ENCODE measurements at places on chromosomes 12 and 14.
A peak's percentile ranks its signal among the peaks of the same experiment; 100 is the strongest.

DNA sequence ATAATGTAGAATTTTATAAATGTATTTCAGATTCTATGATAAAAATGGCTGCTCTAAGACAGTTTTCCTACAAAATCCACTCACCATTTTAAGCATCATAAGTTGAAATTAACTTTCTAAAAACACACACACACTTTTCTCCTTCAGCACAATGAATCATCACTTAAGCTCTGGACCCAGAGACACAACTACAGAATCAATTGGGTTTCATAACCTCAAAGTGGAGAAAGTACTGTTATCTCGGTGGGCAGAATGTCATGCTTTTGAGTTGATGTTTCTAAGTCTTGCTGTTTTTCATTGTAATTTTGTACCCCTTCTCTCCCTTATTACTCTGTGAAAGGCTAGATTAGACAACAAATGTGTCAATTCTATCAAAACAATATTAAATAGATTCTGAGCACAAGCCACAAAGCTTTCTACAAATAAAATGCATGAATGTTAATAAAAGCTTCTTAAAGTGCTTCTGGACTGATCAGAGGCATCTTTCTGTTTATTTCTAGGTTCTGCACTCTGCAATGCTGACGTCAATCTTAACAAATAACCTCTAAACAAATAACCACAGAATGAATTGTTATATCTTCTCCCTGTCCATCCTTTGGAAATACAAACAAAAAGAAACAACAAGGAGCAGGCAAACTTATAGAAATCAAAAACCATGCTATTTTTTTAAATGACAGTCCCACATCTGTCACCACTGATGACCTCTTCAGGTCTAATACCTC lies 8.2 kb downstream of the IPO8 start:
- DNase-seq = no peak

DNA sequence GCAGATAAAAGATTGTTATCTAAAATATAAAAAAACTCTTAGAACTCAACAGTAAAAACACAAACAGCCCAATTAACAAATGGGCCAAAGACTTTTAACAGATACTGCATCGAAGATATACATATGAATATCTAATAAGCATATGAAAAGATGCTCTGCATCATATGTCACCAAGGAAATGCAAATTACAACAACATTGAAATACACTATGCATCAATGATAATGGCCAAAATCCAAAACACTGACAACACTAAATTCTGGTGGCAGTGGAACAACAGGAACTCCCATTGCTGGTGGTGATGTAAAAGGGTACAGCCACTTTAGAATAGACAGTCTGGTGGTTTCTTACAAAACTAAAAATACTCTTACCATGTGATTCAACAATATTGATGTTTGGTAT lies 40.8 kb downstream of the KLHDC2 start:
- DNase-seq = no peak

DNA sequence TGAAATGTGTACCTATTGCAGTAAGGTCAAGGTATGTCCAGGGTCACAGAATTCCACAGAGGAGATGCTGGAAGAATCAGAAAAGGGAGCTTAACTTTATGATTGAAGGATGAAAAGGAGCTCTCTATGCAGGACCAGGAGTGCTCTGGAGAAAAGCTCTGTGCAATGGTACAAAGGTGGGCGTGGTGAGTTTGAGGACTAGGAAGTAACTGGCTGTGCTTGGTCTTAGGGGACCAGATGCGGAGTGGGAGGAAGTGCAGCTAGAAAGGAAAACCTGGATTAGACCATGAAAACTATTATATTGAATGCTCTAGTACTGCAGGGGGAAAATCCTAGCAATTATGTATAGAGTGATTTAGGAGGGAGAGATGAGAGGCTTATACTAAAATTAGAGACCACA lies 56.8 kb downstream of the BTG1 start:
- DNase-seq = no peak

DNA sequence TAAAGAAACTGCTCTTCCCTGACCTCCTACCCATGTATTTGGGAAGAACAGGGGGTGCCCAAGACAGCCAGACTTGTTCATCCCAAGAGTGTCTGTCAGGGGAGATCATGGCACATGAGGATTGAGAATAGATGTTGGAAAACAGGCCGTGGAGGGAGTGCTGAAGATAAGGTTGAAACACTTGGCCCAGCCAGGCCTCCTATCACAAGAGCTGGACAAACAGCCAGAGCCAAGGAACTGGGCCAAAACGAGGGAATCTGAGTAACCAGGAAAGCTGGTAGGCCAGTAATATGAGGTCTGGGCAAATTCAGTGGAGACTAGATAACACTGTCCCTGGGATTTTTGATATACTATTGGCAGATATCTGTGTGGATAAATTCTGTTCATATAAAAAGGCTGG lies 161.7 kb downstream of the TMX1 start:
- DNase-seq = no peak

- no peak for DNase-seq
Observed at GRCh38 chr14:70722418-70722817, 80.7 kb downstream of the TTC9 start.

DNA sequence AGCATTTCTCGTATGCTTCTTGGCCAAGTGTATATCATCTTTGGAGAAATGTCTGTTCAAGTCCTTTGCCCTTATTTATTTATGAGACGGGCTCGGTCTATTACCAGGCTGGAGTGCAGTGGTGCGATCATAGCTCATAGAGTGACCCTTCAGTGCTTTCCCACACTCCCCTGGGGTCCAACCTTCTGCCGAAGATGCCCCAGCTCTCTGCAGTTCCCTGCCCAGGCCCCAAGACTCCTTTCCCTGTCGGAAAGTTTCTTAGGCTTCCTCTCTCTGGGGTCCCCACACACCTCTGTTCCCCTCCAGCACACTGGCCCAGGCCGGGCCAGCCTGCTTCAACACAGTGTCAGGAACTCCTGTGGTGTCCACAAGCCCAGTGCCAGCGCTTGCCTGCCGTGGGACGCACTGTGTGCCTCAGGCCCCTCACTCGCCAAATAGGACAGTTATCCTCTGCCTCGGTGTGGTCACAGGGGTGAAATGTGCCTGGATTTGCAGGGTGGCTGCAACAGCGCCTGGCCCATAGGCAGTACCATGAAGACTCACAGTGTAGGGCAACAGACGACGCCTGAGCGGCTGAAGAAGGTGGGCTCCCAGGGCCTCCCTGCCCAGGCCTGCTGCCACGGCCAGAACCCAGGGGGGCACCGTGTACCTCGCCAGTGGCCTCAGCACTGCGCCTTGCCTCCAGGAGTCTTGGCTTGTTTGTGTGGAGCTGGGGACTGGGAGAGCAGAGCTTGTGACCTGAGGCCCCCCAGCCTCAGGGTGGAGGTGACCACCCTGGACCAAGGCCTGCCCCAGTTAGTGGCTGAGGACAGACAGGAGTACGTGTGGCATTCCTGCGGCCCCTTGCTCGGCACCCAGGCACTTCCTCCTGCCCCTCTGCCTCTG lies 4.9 kb upstream of the ASPG start:
- no peak for DNase-seq

GRCh38 chr14:94550041-94550440 lies 11.2 kb upstream of the SERPINA4 start:
- DNase-seq = no peak

GRCh38 chr14:102776761-102777710 lies at the start of gene TRAF3:
TRAF3 (plus strand) TSS chr14:102777449; CDS start chr14:102870202, 92,753 bp downstream.
- peak; percentile 93 for DNase-seq

GRCh38 chr12:64004641-64005040 lies 160.1 kb downstream of the SRGAP1 start:
- no peak for DNase-seq

DNA sequence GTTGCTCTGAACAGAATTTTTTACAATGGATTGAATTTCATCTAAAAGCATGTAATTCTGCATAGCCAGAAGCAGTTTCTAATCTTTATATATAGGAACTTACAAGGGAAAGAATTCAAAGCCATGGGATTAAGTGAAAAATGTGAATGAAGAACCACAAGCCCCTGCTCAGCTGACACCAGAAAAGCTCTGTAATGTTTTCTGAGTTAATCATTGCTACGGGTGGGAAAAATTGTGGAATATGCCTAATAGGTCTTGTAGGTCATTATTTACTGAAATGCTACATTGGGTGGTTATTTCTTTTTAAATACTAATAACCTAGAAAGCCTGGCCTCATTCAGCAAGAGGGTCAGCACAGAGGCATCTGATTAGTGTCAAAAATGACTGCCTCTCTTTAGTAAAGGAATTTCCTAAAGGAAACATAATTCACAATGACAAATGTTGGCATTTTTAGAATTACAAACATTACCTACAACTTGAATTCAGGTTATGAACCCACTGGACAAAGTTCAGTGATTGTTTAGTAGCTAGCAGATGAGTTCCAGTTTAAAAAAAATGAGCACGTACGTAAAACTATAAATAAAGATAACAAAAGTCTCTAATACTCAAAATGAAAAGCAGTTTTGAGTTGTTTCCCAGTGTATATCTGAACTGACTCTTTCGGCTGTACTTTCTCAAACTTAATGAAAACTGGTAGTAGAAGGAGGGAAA lies 75.3 kb downstream of the BMP4 start:
- no peak for DNase-seq

GRCh38 chr12:132109741-132110140 lies 34.4 kb downstream of the DDX51 start:
- DNase-seq = no peak
